Neuronal stem cell (in vitro differentiated cells): ENCODE measurements at places on chromosomes 12 and 14.

DNA sequence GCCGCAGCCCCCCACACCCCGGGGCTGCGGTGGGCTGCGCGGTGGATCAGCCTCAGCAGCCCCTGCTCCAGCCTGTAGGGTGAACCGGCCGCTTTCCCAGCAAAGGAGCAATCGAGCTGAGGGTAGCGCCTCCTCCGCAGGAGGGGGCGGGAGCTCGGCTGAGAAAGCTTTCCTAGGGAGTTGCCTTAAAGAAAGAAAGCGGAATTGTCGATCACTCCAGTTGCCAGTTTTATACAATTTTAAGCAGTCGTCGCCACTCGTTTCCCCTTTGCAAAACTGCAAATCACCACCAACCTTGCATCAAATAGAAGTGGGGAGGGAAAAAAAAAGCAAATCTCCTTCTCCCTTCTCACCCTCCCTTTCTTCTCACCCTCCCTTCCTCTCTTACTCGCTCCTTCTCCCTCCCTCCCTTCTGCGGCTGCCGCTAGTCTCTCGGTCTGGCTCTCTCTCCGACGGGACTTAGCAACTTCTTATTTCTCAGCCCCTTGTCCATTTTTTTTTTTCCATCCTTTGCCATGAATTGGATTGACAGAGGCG, at the start of gene PDE3A:
PDE3A (plus strand) TSS at position 424 of the 537 bp plus-strand sequence. CDS start 748 bp downstream, outside the sequence.
- DNase-seq: peak; percentile 67

DNA sequence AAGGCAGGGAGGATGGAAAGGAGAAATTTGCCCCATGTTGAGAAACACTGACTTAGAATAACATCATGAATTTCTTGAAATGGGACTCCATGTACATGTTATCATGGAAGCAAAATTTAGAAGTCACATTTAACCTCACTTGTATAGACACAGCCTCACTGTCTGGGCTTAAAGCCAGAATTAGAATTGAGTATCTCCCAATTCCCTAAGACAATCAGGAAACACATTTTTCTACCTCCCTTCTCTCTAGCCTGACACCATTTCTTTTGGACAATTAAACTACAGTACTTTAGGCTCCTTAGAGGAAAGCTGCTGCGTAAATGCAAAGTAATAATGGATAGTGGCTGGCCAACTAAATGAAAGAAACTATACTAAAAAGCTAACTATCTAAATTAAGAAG, 795.5 kb downstream of the C12orf50 start:
- DNase-seq: no peak

- DNase-seq: no peak
Observed at GRCh38 chr12:30973175-30973574, 46.6 kb downstream of the TSPAN11 start.

GRCh38 chr14:78754059-78754458, 583.9 kb downstream of the NRXN3 start:
- no peak for DNase-seq

GRCh38 chr12:91622981-91623380, 440.4 kb upstream of the DCN start:
- no peak for DNase-seq
